Hypothalamus (tissue), 51 donors: ENCODE measurements at places on chromosomes 6 and 20.

DNA sequence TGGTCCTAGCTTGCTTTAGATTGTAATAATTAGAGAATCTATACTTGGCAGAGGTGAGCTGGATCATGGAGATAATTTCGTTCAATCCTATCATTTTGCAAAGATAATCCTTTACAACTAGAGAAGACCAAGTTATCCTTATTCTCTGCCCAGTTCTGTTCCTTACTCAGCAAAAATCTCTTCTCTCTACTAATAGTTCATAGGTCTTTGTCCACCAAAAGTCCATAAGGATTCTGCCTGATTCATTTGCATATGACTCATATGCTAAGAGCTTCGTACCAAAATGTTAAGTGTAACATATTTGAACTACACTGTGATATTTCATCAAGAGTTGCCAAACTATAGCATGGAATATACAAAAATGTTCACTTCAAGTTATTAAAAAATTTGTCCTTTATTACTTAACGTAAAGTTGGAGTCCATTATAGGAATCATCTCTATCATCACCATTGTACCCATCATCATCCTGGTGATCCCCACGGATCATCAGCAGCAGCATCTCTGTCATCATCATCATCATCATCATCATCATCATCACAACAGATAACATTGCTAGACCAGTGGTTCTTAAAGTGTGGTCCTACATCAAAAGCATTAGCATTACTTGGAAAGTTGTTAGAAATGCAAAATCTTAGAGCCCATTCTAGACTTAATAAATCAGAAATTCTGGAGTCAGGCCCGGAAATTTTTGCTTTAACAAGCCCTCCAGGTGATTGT lies 463.0 kb downstream of the DHX35 start:
- no peak for DNase-seq

GRCh38 chr6:28811873-28812272 lies 111.9 kb downstream of the TRIM27 start:
- DNase-seq, result no peak

- no peak for DNase-seq
These were observed 51.2 kb downstream of the HNF4A start for GRCh38 chr20:44406572-44407137.

- no peak for DNase-seq
These were observed 78.2 kb upstream of the PTPRK start for GRCh38 chr6:128598571-128598970.

DNA sequence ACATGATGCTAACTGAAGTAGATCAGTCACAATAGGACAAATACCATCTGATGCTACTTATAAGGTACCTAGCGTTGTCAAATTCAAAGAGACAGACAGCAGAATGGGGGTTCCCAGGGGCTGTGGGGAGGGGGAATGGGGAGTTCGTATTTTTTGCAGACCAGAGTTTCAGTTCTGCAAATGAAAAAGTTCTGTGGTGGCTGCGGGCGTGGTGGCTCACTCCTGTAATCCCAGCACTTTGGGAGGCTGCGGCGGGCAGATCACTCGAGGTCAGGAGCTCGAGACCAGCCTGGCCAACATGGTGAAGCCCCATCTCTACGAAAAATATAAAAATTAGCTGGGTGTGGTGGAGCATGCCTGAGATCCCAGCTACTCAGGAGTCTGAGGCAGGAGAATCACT lies 68.1 kb downstream of the SLC22A23 start:
- no peak for DNase-seq

- peak; percentile 90 for DNase-seq
These were observed 1.3 kb downstream of the PXT1 start for GRCh38 chr6:36441307-36441894.

- no peak for DNase-seq
These were observed 5.1 kb downstream of the RPL10A start for GRCh38 chr6:35473075-35473849.

GRCh38 chr6:160261991-160262680 lies 3.5 kb upstream of the SLC22A2 start:
- no peak for DNase-seq

- no peak for DNase-seq
These were observed 280.0 kb downstream of the SOX4 start for GRCh38 chr6:21873562-21873961.

GRCh38 chr6:36113703-36114102 lies 16.6 kb upstream of the MAPK13 start:
- no peak for DNase-seq

DNA sequence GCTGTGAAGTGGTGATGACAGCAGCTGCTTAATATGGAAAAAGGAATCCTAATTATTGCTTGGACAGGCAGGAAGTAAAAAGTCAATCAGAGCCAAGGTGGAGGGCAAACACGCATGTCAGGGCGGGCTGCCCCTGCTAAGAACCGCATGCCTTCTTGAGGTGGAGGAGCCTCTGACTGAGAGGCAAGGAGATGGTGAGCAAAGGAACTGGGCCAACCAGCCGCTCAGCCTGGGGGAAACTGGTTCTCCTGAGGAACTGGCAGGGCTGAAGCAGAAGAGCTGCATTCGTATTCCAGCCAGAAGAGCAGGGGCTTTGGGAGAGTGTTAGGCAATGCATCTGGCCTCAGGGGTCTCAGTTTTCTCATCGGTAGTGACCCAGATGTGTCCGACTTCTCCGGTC lies 13.1 kb upstream of the MLN start:
- DNase-seq, result no peak
